ENCODE measurements at places on chromosomes 3 and 15.

- DNase-seq = no peak
Observed at GRCh38 chr15:95600884-95601283, 729.6 kb upstream of the NR2F2 start.

DNA sequence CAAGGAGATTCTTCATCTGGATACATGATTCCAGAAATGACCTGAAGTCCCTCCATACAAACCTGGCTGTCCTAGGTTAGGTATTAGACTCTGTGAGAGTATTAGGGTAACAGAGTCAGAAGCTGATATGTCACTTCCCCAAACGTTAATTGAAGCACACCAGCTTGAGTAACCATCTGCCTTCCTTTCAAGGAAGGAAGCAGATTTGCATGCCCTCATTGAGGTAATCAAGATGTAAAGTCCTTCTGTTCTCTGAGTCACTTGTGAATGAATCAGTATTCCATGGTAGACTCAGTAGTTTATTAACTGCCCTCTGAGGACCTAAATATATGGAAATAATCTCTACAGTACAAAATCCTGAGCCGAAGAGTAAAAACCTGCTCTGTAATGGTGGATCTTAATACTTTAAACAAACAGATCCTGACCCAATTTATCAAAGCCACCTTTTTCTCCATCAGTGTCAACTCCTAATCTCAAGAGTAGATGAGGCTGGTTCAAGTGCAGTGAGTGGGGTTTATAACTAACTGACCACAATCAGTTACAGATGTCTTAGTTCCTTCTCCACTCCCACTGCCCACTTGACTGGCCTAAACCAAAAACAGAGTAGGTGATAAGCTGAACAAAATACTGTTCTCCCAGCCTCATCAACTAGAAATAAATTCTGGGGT lies 246.2 kb upstream of the CHRM5 start:
- DNase-seq = no peak

DNA sequence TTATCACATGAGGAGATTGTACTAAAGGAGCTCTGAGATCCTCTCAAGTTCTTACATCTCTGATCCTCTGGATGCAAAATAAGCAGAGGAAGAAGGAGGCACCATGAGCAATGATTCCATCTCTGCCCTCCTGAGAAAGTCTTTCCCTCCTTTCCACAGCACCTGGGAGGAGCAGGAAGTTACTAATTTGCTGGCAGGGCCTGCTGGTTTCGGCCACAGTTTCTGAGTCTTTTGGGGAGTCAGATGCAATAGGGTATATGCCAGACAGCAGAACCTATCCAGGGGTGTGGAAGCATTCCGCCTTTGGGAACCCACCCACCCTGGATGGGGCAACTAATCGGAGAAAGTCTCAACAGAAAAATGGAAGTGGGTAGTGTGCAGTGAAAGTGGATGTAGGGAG lies 38.5 kb upstream of the SPTSSB start:
- DNase-seq = no peak

GRCh38 chr3:59374818-59375211 lies 325.0 kb upstream of the CFAP20DC start:
- no peak for DNase-seq

DNA sequence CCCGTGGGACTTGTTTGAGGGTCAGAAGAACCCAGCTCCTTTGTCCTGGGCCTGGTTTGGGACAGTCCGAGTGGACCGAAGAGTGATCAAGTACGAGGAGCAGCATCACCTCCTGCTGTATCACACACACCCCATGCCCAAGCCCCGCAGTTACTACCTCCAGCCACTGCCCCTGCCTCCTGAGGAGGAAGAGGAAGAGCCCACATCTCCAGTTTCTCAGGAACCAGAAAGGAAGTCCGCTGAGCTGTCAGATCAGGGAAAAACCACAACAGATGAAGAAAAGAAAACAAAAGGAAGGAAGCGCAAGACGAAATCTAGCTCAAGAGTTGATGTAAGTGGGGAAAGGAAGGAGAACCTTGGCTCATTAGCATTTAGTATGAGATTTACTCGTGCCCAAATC lies 3.3 kb upstream of the P2RY12 start:
- no peak for DNase-seq

DNA sequence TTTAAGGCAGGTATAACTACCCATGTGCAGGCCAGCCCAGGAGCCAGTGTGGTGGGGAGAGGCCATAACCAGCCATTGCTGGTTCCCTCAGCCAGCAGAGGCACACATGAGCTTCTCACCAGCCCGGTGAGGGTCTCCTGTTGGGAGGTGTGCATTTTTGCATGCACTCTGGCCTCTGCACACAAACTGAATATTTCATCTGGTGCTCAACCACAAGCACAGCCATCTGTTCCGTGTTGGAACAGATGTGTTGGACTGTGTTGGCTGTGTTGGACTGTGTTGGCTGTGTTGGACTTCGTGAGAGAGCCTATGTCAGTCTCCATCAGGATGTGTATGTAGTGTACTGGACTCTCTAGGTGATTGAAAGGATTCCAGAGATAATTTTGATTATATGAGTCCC lies 67.2 kb downstream of the RPL39L start:
- DNase-seq = no peak

- DNase-seq = no peak
Observed at GRCh38 chr3:51819709-51820406, 40.8 kb upstream of the IQCF6 start.

DNA sequence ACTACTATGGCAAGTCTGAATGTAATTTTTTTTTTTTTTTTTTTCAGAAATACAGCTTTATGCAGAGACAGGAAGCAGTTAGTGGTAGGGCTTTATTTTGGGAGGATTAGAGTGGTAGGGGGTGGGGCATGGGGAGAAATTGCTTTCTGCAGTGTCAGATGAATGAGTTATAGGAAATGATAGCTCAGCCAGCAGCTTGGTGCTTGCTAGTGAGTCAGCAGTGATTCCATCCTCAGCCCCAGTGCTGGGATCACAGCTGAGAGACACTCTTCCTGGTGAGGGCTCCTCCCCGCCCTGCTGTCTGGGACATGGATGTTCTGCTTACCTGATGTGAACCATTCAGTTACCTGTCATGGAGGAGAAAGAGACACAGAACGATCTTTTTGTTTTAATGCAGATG lies 39.6 kb downstream of the SEMA6D start:
- DNase-seq = no peak

GRCh38 chr3:139521144-139521543 lies 18.4 kb downstream of the RBP1 start:
- no peak for DNase-seq

Data from NCI-H1105 treated with DMSO at 0.1 percent for 48 hours (cell line).